Stimulated activated CD8-positive, alpha-beta memory T cell treated with anti-CD3 and anti-CD28 coated beads, Interleukin-2, amount 100 ng/mL, for 48 hours (primary cell): ENCODE measurements at places on chromosomes 6 and 20.
A peak's percentile ranks its signal among the peaks of the same experiment; 100 is the strongest.

DNA sequence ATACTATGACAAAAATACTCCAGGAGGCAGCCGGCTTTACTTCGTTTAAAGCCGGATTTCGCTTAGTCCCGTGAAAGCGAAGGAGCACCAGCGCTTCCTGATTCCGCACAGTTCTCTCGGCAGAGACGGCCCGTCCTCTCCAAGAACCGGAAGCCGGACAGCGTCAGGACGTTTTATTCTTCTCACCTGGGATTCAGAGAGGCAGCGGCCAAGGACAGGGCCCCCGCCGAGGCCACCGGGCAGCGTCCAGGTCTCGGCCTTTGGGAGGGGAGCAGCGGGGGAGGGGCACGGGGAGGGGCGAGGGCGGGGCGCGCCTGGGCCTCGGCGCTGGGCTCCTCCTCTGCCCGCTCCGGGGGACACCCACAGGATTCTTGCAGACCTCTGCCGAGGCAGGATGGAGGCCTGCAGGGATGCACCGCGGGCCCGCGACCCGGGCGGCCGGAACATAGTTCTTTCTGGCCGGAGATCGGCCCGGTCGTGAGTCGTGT lies 2.8 kb upstream of the DIDO1 start:
- peak; percentile 59 for DNase-seq

DNA sequence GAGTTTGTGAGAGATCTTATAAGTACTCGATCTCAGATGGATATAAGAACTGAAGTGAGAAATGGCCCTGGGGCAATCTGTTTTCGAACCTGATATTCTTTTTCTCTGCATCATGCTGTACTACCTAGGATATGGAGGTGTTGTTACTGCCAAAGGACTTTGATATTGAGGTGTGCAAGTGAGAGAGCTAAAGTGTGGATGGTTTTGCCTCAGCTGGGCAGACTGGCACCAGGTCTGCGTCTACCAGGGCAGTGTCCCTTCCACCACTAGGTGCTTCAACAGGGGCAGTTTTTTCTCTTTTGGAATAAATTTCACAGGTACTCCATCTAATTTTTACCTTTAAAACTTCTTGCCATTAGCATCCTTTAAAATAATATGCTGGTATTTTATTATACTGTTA lies 35.0 kb downstream of the ADGRG6 start:
- DNase-seq = no peak

- DNase-seq = no peak
Observed at GRCh38 chr6:77686931-77687330, 34.1 kb downstream of the MEI4 start.

DNA sequence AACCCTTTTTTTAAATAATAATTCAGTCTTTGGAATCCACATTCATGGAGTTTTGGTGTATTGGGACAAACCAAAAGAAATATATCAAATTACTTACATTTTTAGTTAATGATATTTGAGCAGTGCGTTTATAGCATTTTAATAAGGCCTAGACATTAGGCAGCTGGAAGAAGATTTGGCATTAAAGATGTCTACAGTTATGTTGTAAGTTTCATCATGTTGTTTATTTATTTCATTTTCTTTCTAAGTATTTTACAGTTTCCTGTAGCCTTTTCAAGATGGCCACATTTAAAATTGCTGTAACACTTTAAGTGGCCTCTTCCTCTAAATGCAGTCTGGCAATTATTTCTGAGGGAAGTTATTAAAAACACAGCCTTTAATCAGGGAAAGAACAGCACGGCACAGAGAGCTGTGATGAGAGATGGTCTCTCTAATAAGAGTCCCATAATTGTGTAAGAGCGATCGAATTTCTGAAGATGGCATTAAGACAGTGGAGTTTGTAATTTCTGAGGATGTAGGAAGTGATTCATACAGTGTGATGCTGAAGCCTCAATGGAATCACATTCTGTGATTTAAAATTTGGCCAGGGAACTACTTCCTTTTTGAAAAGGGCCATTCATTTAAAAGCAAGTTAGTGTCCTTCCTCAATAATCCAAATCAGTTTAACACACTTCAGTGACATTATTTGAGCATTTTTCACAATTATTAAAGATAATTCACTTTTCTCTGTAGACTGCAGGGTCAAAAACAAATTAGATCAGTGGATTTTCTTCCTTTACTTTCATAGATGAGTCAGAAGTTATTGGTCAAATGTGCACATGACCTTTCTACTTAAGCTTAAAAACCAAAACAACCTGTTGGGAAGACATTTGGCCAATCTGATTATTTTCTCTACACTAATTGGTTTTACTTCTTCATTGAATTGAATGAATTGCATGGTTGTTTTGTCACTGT lies 52.4 kb upstream of the EDN3 start:
- no peak for DNase-seq

DNA sequence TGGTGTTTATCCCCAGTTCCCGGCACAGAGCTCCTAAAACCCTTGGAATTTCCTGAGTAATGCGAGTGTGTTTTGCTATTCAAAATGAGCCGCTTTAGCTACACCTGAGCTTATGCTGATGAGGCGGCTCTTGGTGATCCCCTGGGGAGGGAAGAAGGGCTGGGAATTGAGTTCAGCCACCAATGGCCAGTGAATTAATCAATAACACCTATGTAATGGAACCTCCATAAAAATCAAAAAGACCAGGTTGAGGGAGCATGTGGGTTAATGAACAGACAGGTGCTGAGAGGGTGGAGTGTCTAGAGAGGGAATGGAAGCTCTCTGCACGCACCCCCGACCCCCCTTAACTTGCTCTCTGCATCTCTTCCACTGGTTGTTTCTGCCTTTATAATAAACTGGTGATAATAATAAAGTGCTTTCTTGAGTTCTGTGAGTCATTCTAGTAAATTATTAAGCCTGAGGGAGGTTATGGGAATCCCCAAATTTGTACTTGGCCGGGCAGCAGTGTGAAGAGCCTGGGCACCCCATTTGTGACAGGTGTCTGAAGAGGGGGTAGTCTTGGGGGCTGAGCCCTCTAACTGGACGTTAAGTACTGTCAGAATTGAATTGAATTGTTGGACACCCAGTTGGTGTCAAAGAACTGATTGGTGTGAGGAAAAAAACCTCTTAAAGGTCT lies 24.6 kb upstream of the SERPINB1 start:
- no peak for DNase-seq

DNA sequence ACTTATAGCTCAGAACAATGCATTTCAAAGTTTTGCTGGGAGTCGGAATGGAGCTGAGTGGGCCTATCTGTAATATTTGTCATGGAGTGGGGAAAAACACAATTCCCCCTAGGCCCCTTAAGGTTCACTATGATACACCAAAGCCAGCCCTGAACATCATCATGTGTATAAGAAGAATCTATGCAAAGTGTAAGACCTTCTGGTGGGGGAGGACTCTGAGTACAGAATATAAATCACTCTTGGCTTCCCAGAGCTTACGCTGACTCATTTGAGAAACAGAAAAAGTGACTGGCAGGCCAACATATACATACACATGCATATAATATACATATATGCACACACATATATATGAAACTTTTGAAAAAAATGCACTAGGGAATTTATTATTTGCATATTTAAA lies 54.1 kb upstream of the UBR2 start:
- no peak for DNase-seq

GRCh38 chr20:63311186-63311832 lies 18.3 kb downstream of the COL20A1 start:
- no peak for DNase-seq

GRCh38 chr20:20447196-20447595 lies 79.3 kb downstream of the INSM1 start:
- DNase-seq = no peak

DNA sequence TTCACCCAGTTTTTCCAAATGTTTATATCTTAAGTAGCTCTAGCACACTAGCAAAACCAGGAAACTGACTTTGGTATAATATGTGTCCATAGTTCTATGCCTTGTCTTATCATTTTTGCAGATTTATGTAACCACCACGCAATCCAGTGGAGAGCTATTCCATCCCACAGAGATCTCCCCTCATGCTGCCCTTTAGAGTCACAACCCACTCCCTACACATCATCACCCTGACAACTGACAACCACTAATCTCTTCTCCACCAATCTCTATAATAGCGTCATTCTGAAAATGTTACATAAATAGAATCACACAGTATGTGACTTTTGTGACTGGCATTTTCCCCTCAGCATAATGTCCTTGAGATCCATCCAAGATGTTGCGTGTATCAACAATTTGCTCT lies 29.1 kb downstream of the HLA-DRB5 start:
- no peak for DNase-seq

- no peak for DNase-seq
Observed at GRCh38 chr6:52497652-52498408, 77.7 kb downstream of the EFHC1 start.

GRCh38 chr20:47278907-47279348 lies 77.6 kb downstream of the ZMYND8 start:
- DNase-seq = no peak

- DNase-seq = no peak
Observed at GRCh38 chr20:21124190-21124589, 1.7 kb upstream of the KIZ start.

GRCh38 chr6:142648036-142648451 lies 296.9 kb downstream of the HIVEP2 start:
- no peak for DNase-seq

- peak; percentile 45 for DNase-seq
Observed at GRCh38 chr20:33862709-33863403, 51.7 kb downstream of the CHMP4B start.

DNA sequence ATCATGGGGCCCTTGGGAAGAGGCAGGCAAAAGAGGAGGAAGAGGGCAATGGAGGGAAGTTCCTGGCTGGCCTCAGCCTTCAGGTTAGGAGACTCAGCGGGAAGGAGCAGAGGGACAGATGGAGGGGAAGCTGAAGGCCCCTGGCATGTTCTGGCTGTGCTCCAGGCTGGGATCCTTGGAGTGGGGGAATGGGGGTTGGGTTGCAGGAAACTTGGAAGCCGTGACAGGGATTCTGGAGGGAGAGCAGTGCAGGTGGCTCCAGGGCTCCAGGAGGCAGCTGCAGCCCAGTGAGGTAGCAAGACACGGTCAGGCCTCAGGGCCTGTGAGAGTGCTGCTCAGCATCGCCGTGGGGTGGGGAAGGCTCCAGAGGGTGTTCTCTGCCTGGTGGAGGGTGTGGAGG lies 64.6 kb upstream of the SCP2D1 start:
- DNase-seq = no peak

- no peak for DNase-seq
Observed at GRCh38 chr6:170355661-170356060, 49.1 kb downstream of the FAM120B start.

DNA sequence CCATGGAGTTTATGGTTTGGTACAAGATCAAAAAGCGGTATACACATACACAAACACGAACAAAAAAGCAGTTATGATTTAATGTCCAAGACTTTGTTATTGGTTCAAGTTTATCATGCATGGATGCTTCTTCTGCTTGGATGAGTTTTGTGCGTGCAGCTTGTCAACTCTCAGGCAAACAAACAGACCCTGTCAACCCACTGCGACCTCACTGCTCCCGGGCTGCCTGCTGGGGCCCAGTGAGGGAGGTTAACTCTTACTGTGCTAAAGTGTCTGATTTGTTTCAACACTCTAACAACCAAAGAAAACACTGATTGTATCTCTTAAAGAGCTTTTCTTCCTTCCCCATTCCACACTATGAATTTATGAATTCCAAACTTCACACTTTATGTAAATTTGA lies 26.8 kb upstream of the DDR1 start:
- no peak for DNase-seq

DNA sequence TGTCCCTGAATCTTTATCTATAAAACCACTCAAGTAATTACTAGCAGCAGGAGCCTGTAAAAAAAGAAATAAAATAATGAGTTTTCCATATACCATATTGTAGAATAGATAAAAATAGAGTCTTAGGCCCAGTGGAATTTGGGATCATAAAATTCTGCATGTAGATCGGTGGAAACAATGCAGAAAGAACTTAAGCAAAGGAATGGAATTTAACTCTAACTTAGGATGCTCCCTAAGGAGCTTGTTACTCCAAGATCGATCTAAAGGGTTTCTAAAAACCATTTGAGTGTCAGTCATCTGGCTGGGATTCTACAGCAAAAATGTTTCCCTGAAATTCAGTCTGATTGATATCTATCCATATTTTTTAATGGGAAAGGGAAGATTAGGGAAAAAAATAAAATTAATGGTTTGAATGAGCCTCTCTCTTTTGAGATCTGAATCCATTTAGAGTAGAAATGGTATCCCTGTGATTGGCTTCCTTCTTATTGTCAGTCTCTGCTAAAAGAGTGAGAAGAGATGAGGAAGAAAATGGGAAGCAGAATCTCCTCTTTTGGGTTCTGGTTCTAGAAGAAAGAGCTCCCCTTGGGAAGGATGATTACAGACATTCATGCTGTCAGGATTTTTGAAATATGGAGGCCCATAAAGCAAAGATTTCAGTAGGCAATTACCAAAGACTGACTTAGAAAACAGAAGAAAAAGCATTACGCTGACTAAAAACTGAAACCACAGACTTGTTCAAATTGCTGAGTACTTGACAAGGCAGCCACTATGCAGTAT lies 564.3 kb upstream of the MARCKS start:
- no peak for DNase-seq

GRCh38 chr20:44138867-44139266 lies 48.1 kb downstream of the JPH2 start:
- DNase-seq = no peak

GRCh38 chr6:53961679-53962370 lies 149.4 kb upstream of the MLIP start:
- no peak for DNase-seq

- peak; percentile 40 for DNase-seq
Observed at GRCh38 chr6:106997392-106998158, 23.0 kb upstream of the CD24 start.
